ENCODE measurements at places on chromosomes 6 and 20.

GRCh38 chr6:10964684-10965083, 77.8 kb downstream of the SYCP2L start:
- DNase-seq: no peak

DNA sequence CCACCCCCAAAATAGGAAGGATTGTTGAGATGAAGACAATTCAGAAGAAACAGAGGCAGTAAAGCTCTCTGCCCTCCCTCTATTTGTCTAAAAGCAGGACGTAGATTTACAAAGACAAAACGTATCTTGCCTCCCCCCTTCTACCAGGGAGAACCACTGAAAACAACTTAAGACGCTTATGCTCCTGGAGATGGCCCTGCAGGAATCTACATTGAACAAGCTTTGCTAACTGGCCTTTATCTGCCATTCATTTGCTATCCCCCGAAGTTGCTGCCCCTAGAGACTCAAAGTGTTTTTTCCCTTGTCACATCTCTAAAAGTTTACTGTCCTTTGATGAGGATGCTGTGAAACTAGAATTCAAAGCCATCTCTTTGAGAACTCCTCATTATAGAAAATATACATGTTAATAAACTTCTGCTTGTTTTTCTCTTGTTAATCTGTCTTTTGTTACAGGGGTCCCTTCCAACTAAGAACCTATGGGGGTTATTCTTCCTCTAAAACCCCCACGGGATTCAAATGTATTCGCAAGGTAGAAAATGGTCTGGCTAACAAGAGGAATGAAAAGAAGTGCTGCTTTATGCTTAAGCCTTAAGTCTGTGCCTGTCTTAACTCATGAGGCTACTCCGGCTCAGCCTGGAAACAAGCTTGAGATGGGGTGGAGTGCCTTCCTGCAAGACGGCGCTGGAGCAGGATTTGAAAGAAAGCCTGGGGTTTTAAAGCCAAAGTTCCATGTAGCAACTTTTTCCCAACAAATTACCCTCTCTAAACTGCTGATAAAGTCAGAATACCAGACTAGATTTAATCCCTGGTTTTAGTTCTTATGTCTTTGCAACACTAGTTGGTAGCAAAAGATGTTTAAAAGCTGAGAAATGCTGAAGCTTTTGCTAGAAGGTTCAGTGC, 88.0 kb downstream of the CLIC5 start:
- DNase-seq: no peak

DNA sequence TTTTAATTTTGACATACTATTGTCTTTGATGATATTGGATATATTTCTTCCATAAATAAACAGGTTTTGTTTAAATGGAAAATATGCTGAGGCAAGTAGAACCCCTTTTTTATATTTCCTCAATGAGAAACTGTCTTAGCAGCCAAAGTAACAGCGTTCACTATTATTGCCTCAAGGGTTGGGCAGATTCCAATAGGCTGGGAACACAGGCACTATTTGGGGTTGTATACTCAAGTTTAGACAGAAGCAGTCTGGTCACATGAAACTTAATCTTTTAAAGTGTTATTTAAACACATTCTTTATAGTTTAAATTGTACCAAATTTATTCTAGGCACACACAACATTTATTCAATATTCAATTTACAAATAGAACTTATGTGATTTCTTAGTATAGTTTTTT, 520.2 kb downstream of the EYS start:
- no peak for DNase-seq

DNA sequence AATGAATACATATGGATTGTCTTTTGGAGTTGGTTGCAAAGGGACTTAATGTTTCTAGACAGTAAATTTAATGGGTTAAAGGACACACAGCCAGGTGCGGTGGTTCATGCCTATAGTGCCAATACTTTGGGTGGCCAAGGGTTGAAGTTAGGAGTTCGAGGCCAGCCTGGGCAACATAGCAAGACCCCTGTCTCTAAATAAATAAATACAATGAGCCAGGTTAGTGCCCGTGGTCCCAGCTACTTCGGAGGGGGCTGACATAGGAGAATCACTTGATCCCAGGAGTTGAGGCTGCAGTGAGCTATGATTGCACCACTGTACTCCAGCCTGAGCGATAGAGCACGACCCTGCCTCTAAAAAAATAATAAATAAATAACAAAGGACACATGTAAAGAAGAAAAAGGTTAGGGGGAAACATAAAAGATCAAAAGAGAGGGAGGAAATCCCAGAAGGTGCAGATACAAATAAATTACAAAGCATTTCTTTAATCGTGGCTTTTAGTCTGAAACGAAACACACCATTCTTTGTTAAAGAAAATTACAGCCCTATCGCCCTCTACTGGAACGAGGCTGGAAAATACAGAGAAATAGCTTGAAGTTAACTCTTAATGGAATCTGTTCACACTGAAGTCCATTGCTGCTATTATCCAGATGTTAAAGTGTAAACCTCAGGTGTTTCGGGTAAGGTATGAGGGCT, 42.6 kb upstream of the SCML4 start:
- no peak for DNase-seq

DNA sequence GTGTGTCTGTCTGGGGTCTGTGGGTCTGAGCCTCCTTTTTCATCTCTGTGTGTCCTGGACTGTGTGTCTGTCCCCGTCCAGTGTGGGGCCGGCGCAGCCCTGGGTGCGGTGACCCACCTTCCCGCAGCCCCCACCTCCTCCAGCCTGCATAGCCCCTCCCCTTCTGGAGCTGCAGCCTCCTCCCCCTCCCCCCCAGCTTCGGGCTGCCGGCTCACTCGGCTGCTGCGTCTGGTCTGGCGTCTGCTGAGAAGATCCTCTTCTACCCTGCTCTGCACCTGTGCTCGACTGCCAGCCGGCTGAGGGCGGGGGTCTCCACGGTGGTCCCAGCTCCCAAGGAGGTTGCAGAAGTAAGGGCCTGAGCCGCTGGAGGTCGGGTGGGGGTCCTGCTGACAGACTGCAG, 7.6 kb upstream of the LKAAEAR1 start:
- DNase-seq: no peak

DNA sequence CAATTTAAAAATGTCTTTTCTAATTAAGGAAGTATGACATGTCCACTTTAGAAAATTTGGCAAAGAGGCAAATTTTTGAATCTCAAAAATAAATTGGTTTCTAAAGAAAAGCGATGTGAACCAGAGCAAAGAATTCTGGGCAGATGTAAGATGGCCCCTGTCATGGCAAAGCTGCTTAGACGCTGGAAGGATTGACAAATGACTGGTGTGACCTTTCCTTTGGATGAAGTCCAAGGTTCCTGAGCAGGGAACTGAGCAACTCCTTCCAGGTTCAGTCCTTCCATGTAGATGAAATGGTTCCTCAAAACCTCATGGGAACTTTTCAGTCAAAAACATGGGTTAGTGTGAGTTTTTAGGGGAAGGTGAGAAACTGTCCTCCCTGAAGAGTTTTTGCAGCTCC, 25.1 kb downstream of the BRPF3 start:
- DNase-seq: no peak

DNA sequence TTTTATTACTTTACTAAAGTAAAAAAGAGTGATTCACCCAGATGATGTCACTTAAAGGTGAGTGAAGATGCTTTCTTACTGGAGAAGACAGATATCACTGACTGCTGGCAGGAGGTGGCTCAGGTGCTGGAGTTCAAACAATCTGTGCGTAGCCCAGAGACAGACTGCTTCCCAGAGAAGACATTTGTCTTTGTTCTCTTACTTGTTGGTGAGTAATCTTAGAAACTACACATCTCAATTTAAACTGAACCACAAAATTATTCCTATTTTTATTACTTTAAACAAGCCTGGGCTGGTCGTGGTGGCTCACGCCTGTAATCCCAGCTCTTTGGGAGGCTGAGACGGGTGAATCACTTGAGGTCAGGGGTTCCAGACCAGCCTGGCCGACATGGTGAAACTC, 92.2 kb downstream of the CEP162 start:
- no peak for DNase-seq

- no peak for DNase-seq
Measured at GRCh38 chr20:33612001-33612400, 50.1 kb upstream of the C20orf144 start.

DNA sequence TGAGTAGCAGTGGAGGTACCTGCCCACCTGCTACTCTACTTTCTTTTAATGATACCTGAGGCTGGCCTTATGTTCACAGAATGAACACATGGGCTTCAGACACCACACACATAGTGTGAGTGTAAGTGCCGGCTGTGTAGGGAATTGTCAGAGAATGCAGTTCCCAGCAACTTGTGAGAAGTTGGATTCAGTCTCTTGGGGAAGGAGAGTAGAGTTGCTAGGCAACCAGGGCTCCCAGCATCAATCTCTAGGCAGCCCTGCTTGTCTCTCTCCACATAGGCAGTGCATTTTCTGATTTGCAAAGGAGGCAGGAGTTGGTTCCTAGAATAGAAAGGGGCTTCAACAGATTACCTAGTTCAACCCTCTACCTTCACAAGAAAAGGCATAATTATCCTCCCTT, 74.1 kb downstream of the BFSP1 start:
- DNase-seq: no peak

DNA sequence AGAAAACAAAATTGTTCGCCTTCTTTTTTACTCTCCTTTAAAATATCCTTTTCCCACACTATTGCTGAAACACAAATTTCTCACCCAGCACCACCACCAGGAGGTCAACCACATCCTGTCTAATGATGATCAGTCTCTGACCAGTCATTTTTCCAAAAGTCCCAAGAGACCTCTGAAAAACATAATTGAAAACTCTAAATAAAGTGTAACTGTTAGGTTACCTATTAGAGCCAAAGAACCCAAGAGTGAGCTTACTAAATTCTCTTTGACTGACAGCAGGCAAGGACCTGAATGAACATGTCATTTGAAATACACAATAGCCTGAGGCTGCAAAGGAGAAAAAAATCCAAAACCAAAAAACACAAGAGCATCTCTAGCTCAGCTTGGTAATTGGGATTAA, 735.4 kb downstream of the CBLN4 start:
- no peak for DNase-seq

DNA sequence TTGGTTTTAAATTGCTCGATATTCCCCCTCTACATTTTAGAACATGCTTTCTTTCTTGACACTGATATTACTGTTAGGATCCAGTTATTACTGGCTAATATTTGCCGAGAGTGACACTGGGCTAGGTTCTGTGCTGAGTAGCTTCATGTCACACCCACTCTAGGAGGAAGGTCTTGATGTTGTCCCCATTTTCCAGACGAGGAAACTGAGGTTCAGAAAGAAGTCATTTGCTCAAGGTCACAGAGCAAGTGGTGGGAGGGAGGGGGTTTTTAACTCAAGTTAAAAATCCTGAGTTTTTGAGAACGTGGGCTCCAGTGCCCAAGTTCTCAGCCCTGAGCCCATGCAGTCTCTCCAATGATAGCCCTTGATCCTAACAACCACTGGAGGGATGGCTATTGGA, 18.9 kb downstream of the TGM2 start:
- DNase-seq: no peak

- no peak for DNase-seq
Measured at GRCh38 chr6:7188492-7188891, 80.7 kb downstream of the RREB1 start.

DNA sequence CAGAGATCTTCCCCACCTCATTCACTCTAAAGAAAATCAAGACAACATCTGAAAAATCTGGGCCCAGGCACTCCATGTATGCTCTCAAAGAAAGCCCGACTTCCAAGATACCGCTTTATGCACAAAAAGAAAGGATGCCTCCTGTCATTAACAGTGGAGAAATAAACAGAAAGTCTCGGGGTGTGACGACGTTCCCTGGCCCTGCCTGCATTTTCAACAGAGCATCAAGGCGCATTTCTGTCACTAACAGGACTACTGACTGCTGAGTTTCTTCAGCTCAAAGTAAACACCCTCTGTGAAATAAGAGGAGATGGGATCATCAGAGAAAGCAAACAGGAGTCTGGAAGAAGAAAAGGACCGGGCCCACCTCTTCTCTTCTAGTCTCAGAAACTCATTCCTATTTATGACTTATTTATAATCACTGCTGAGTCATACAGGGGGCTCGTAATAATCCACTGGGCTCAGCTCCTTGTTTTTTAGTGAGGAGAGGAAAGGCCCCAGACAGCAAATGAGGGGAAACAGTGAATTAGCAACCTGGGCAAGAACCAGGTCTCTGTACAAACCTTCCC, 99.7 kb downstream of the ZMYND8 start:
- DNase-seq: no peak

DNA sequence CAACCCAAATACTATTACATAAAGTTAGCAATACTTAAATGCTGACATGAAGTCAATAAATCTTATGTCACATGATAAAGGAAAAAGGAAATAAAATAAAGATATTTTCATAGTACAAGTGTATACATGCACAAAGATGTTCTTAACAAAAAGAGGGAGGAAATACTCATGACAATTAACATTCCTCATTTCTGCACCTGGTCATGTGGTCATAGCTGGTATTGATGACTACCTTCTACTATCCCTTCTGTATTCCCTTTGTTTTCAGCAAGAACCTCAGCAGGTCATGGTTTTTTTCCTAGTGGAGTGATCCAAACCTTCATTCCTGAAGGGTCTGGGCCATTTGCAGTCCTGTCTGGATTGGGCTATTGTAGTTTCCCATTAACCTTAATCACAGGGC, 43.5 kb upstream of the FYN start:
- no peak for DNase-seq

DNA sequence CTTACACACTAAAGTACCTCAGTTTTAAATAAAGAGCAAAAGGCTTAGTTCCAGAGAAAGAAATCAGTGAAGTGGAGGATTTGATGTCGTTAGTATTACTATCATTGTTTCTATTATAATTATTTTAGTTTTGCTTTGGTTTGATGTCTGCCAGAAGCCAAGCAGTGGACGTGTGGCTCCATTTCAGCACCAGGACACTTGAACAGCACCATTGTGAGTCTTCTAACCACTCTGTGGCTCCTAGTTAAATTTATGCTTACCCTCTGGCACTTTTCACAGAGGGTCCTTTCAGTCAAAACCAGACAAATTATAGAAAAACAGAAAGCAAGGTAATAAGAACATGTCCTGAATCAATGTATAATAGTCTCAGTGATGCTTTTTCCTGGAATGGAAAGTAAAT, 3.4 kb downstream of the COL9A1 start:
- DNase-seq: no peak

DNA sequence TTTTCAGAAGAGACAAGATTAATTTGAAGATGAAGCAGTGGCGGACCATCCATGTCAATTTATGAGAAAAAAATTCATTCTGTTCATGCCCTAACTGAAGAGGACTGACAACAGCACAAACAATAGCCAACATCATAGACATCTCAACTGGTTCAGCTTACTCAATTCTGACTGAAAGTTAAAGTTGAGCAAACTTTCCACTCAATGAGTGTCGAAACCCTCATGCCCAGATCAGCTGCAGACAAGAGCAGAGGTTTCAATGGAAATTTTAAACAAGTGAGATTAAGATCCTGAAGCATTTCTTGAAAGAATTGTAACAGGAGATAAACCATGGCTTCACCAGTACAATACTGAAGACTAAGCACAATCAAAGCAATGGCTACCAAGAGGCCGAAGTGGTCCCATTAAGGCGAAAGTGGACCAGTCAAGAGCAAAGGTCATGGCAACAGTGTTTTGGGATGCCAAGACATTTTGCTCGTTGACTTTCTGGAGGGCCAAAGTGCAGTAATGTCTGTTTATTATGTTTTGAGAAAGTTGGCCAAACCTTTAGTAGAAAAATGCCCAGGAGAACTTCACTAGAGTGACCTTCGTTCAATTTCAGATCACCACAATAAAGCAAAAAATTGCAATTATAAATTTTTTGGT, 6.1 kb upstream of the SFT2D1 start:
- DNase-seq: no peak

Data from NCI-H2081 treated with DMSO at 0.1 percent for 48 hours (cell line).